CD8-positive, alpha-beta T cell (primary cell): ENCODE measurements at places on chromosomes 2 and 18. TPM values are rescaled to one million over a fixed set of nuclear protein-coding genes. Genes with fewer than 3 reads are reported as not detected.

DNA sequence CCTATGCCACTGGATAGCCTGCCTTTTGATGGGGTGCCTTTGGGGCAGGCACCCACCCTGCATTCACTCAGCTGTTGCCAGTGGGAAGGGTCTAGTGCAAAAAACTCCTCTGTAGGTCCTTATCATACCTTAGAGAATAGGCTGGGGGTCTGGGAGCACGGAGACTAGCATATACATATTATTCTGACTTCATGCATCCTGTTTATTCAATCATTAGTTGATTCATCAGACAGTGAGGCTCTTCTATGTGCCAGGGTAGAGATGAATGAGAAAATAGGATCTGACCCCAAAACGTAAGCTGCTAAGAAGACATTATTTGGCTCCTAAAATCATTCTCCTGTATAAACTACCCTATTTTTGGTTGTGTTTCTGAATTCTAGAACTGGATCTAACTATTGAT is 153.3 kb downstream of the TPGS2 start:
- DNase-seq, result no peak

DNA sequence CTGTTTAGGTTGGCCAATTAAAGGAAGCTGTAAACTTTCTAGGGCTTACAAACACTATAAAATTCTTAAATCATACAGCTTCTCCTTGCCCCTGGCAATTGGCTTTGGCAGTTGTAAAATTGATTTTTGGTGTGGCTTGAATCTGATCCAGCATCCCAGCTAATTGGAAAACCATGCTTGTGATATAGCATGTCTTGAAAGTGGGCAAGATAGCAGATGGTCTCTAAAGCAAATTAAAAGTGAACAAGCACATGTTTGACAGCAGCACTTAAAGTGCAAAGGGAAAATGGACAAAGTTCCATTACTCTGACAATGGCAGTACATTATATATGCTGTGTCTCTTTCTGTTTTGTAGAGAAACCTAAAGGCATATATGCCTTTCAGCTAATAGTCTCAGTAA is 302.9 kb upstream of the NXPH2 start:
- DNase-seq, result no peak

- no peak for DNase-seq
Measured at GRCh38 chr2:188306271-188306670, 14.6 kb downstream of the GULP1 start.

DNA sequence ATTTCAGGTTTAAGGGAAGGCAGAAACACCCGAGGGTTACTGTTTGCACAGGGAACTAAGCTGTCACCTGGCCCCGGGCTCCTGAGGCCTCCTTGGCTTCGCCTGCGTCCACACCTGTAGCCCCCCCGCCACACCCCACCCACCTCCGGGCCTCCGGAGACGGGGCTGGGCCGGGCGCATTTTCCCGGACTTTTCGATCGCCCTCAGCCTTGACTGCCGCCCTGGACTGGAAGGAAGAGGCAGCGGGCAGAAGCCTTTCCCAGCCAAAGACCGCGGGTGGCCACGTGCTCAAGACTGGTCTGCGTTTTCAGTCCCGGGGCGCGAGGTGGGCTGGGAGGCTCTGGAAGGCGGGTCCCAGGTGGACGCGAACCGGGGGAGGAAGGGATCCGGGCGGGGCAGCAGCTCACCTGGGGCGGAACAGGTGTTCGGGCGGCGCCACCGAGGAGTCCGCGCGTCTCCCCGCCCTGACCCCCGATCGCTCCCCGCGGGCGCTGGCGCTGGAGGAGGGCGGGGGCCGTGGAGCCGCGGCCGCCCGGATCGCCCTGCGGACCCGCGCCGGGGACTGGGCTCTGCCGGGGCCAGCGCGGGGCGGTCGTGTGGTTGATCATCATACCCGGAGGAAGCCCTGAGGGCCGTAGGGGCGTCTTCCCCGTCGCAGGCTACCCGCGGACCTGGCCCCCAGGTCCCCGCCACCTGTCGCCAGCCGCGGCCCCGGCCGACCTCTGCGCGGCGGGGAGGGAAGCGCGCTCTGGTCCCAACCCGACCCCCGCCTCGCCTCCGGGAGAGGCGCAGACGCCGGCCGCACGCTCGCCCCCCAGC is 3.2 kb downstream of the ID2 start:
- no peak for DNase-seq

DNA sequence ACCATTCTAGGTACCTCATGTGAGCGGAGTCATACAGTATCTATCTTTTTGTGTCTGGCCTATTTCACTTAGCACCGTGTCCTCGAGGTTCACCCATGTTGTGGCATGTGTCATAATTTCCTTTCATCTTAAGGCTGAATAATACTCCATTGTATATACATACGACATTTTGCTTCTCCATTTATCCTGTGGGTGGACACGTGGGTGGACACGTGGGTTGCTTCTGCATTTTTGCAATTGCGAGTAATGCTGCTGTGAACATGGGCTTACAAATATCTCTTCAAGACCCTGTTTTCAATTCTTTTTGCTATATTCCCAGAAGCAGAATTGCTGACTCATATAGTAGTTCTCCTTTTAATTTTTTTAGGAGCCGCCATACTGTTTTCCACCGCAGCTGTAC is 243.6 kb upstream of the EPAS1 start:
- DNase-seq, result no peak

DNA sequence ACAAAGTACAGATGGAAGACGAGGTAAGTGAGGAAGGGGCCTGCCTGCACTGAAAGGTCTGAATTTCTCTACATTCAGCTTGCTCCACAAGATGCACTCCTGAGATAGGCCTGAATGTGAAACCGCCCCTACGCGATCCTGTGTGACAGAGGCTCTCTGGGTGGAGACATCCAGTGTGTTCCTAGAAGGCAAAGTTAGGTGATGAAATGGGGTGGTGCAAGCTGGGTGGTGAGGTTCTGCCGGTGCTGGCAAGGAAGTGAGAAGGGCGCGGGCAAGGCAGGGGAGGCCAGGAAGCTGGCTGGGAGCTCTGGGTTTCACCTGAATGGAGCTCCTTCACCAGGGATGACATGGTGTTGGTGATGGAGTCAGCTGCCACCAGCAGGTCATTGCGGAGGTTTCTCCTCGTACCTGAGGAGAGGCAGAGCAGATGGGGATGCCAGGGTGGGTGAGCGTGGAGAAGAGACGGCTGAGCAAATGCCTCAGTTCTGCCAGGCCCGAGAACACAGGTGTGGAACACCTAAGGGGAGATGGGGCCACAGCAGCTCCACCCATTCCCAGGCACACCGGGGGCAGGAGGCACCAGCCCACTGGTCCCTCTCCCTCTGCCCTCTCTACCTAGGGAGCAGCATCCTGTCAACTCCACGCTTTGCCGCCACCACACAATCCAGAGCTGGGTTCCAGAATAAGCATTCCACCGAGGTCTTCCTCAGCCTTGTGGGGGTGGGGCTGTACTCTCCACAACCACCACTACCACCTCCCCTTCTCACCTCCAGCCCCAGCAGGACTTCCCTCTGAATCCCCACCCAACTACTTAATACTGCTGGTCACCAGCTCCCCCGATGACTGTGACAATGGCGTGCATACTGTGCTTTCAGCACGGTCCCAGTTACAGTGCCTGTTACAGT is 45.5 kb upstream of the DNMT3A start:
- DNase-seq, result no peak

DNA sequence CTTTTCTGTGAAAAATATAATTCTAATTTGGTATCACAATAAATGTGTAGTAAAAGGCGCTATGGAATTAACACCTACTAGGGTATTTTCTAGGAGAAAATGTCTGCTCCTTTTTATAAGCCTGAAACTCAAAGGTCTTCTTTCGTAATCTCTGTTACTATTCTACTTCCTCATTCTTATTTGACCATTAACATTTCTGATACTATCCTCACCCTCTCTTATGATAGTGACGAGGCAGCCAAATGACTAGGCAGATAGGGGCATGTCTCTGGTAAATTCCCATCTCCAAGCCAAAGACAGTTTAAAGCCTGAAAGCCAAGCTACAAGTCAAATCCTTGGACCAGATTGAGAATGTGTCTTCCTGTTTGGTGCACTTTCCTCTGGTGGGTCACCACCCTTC is 251.7 kb downstream of the LRRTM4 start:
- no peak for DNase-seq

GRCh38 chr2:8679827-8680731 is 1.8 kb upstream of the ID2 start:
- DNase-seq, result no peak

GRCh38 chr18:38010971-38011857 is 445.6 kb upstream of the CELF4 start:
- DNase-seq, result no peak

GRCh38 chr2:239621611-239622010 is 220.8 kb upstream of the HDAC4 start:
- DNase-seq, result no peak

DNA sequence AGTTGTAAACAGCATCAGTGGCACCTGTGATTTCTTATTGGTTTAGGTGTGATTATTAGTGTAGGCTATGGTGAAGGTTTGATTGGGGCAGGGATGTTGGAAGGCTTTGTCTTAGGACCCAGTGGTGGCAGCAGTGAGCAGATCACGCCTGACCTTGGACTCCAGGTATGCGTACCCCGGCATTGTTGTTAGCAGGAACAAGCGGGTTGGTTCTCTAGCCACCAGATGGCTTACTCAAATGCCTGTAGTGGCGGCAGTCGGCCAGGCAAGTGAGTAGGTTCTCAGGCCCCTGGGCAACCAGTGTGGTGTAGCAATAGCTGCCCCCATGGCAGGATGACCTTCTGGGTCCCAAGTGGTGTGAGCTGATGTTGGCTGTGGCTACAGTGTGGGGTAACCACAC is 558.3 kb downstream of the KCNJ3 start:
- DNase-seq, result no peak

DNA sequence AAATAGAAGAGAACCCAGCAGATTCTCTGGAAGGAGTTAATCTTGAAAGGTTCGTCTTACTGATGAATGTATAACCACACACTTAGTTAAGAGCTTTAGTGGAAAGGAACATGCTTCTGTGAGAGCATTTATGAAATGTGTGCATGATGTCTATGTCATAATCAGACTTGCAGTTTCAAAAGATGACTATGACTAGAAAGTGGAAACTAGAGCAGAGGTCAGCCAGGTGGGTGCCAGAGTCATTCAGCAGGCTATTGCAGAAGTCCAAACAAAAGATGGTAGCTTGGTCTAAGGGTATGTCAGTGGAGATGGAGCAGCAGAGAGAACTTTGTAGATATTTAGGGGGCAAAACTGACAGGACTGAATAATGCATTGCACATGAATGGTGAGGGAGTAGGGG is 825.8 kb downstream of the DCC start:
- DNase-seq, result no peak

- DNase-seq, result no peak
Measured at GRCh38 chr2:101230541-101231001, 22.1 kb upstream of the CNOT11 start.

Gene TRIB2
- 54.4 TPM for total RNA-seq

Gene CNDP2
- 55.8 TPM for total RNA-seq

Gene KCNJ13
- not detected for total RNA-seq

Gene TEKT4
- total RNA-seq, result not detected

Gene FSIP2
- total RNA-seq, result 0.38 TPM

Gene ACMSD
- not detected for total RNA-seq

Gene CD207
- total RNA-seq, result not detected
